NK-92 treated with Interleukin-12 subunit alpha and Interleukin-12 subunit beta, amount 100 ng/mL, for 24 hours (cell line): ENCODE measurements at places on chromosomes 4 and X.

DNA sequence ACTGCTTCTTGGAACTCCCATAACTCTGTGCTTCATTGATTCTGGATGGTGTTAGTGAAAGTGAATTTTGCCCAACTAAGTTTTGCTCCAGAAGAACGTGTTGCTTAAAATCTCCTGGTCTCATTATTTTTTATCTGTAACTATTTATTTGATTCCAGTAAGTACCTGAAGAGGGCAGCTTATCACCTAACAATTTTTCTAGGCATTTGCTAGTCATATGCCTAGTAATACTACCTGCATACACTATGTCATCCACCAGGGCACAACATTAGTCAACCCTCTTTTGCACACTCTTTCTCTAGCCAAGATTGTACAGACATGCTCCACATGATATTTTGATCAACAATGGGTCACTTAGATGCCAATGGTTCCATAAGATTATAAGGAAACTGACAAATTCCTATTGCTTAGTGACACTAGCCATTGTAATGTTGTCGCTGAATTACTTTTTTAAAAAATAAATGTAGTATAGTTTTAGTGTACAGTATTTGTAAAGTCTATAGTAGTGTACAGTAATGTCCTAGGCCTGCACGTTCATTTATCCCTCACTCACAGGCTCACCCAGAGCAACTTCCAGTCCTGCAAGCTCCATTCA, 499.9 kb upstream of the AADAT start:
- DNase-seq = no peak

- no peak for DNase-seq
Observed at GRCh38 chr4:25811841-25812240, 50.9 kb downstream of the SEL1L3 start.

GRCh38 chrX:37437160-37437559, 88.0 kb downstream of the PRRG1 start:
- DNase-seq = no peak

GRCh38 chr4:26613237-26613636, 29.4 kb downstream of the TBC1D19 start:
- DNase-seq = no peak

DNA sequence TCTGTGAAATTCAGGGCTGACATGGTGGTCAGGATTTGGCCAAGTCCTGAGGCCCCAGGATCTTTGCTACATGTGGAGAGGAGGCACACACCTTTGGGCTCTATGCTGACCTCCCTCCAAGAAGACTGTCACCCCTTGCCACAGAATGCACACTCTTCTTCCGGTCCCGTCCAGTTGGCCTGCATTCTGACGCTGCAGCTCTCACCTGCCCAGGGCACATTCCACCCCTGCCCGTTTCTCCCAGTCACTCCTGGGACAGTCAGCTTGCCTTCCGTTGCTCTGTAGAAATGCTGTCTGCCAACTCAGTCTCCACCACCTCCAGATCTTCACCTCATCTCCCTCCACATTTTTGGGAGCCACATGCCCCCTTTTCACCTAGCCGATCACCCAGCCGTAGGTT, 76.7 kb downstream of the SHROOM2 start:
- DNase-seq = no peak

DNA sequence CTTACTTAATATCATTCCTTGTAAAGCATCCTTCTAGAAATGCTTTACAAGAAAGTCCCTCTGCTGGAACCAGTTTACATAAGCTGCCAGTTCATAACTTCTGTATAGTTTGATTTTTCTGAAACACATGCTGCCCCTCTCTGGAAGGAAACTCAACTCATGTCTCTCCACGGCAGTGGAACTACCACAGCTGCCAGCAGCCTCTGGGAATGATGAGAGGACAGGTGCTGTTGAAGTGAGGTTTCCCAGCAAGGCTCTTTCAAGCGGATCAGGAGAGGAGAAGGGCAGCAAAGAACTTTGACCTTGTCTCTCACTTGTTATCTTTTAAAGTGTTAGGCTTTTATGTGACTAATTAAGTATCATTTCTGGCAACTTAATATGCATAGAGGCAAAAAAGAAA, 7.3 kb downstream of the GRPR start:
- no peak for DNase-seq

GRCh38 chrX:97369947-97370346, 486.2 kb downstream of the RPA4 start:
- no peak for DNase-seq

DNA sequence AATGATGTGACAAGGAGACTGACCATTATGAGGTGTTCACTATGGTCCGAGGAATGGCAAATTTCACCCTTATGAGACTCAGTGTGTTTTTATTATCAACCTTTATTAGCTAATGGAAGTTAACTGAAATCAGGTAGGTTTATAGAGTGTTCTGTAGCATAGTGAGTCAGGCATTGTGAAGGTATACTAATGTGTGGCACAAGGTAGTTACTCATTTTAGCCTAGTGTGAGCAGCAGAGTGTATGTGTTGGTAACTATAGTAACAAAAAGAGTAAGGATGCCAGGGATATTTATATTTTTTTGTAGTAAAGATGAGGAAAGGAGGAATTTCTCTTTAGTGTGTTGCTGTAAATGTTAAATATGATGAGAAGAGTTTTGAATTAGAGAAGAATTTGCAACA, 12.0 kb downstream of the PDLIM5 start:
- DNase-seq = no peak

GRCh38 chr4:18366892-18367291, 345.3 kb upstream of the LCORL start:
- DNase-seq = no peak
